Bladder microvascular endothelial cell (primary cell): ENCODE measurements at places on chromosomes 2 and 18. TPM values are rescaled to one million over a fixed set of nuclear protein-coding genes. Genes with fewer than 3 reads are reported as not detected.

TUBA4B gene
- total RNA-seq: not detected in 2 replicates

HOXD9 gene
- total RNA-seq: 6.8 and 10.7 TPM in 2 replicates

RGPD8 gene
- 5.2 and 17.9 TPM in 2 replicates for total RNA-seq

ELOA2 gene
- not detected in 2 replicates for total RNA-seq

GALNT14 gene
- 0.13 and 0.32 TPM in 2 replicates for total RNA-seq

RBM43 gene
- 2.5 and 2.6 TPM in 2 replicates for total RNA-seq

SLC8A1 gene
- 0.94 and 1.9 TPM in 2 replicates for total RNA-seq

PDE11A gene
- total RNA-seq: under 0.01 TPM in 2 replicates

DSC1 gene
- not detected in 2 replicates for total RNA-seq
